Activated naive CD8-positive, alpha-beta T cell treated with anti-CD3 and anti-CD28 coated beads for 36 hours (primary cell): ENCODE measurements at places on chromosomes 12 and 14. TPM values are rescaled to one million over a fixed set of nuclear protein-coding genes. Genes with fewer than 3 reads are reported as not detected.

DNA sequence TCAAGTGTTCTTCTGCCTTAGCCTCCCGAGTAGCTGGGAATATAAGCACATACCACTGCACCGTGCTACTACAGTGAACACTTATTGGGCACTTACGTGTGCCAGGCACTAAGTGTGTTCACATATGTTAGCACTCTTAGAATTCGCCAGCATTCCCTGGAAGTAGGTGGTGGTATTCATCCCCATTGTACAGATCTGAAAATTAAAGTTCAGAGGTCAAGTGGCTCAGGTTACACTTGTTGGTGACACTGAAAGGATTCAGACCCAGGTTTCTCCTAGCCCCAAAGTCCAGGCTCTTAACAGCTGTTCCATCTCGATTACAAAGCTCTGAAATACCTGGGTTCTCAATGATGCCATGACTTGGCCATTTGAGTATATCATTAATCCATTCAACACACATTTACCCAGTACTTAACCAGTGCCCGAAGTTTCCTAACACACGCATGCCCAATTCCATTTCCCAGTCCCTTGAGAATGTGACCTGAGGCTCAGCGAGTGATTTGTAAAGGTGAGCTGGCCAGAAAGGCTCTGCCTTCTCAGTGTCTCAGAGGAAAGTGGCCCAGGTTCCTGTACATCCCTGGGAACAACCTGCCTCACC, 4.8 kb downstream of the MVK start:
- no peak for DNase-seq

- no peak for DNase-seq
These were observed 28.8 kb downstream of the TIMELESS start for GRCh38 chr12:56420411-56420810.

DNA sequence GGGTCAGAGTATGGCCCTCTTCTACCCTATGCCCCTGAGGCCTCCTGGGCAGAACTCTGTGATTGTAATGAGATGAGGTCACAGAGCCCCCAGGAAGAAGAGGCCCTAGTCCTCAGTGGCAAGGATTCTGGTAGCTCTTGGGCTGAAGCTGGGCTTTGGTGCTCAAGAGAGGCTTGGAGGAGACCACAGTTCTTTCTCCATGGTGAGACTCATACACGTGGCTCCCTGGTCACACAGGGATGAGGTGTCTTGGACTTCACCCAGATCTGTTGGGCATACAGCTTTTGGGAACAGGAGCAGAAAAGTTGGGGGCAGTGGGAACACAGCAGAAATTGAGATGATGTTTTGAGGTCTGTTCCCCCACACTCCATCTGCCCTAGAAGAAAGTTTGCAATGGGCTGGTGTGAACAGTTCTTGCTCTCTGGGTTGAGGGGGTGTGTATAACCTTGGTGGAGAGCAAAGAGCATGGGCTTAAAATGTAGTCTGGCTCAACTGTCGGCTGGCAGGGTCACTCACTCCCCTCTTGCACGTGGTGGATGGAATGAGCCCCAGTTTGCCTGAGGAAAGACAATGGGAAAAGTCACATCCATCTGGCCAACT, at the start of gene KRT86:
Gene KRT86, plus strand, starts transcription at position 125 of the 600 bp plus-strand sequence. CDS start 27,272 bp downstream, outside the sequence.
- DNase-seq, result no peak

GRCh38 chr14:50417853-50418252, 21.2 kb upstream of the CDKL1 start:
- no peak for DNase-seq

DNA sequence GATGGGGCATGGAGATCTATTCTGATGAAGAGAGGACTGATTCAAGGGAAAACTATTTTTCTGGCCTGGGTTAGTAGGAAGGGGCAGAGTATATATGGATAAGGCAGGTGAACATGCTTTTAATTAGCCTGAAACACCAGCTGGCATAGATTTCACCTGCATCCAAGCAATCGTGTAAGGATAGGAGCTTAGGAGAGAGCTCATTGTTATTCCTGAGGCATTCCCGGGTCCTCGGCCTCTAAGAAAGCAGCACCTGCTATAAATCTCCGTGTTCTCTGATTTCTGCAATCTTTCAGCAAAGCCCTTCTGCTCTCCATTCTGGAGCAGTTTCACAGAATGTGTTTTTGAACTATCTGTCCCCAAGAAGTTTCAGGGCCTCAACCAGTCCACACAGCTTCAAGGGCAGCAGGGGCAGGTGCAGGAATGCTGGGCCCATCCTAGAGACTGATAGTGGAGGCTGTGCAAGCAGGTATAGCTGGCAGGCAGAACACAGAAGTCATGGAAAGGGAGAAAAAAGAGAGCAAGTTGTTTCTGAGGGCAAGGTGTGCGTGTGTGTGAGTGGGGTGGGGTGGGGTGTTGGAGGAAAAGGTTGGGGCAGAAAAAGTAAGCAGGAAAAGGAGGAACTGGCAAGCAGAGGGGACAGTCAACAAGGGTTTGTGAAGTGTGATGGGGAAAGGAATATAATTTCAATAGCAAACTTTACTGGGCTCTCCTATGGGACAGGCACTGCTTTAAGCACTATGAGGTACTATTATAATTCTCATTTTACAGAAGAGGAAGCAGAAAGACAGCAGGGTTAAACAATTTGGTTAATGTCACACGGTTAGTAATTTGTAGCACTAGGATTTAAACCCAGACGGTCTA, 203.7 kb upstream of the SSTR1 start:
- no peak for DNase-seq

DNA sequence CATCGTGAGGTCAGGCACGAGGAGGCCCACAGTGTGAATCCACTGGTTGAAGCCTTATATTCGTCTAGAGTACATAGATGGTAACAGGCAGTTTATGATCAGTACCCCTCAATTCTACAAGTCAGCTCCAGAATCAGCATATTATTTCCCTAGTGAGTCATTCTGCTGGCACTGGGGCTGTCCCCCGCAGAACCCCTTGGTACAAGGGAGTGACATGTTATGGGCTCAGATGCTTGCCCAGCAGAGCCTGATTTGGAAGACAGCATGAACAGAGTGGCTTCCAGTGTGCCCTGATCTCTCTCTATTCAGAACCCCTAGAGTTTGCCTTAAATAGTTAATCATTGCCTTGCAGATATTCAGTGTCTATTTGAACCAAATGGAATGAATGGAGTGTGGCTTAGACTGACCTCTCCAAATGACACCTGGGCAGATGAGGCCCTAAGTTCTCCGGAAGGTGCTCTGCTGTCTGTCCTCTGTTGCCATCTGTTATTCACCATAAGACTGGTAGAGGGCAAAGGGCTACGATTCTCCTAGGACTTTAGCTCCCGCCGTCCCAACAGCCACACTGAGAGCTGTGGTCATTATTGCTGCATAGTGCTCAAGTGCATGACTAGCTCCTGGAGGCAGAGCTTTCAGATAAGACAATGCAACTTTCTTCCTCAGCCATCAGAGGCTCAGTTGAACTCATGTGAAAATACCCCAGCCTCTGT, 41.1 kb downstream of the CACNA2D4 start:
- no peak for DNase-seq

- no peak for DNase-seq
These were observed 33.4 kb downstream of the PLEKHG3 start for GRCh38 chr14:64737391-64738280.

DNA sequence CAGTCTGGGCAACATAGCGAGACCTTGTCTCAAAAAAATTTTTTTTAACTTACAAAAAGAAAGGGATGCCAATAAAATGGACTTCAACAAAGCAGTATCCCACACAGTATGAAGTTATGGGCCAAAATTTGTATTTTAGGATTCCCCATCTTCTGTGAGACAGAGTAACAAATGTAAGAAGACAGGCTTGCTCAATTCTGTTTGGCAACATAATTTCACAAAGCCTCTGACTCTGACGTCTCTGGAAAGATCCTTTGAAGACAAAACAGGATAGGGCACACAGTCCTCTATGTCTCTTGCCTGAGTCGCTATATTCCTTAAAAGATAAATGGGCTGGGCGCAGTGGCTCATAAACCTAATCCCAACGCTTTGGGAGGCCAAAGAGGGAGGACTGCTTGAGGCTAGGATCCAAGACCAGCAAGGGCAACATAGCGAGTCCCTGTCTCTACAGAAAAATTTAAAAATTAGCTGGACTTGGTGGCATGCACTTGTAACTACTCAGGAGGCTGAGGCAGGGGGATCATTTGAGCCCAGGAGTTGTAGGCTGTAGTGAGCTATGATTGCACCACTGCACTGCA, 1.1 kb upstream of the HOMEZ start:
- DNase-seq, result no peak

GRCh38 chr12:109099431-109100020, 2.1 kb downstream of the UNG start:
- no peak for DNase-seq

DNA sequence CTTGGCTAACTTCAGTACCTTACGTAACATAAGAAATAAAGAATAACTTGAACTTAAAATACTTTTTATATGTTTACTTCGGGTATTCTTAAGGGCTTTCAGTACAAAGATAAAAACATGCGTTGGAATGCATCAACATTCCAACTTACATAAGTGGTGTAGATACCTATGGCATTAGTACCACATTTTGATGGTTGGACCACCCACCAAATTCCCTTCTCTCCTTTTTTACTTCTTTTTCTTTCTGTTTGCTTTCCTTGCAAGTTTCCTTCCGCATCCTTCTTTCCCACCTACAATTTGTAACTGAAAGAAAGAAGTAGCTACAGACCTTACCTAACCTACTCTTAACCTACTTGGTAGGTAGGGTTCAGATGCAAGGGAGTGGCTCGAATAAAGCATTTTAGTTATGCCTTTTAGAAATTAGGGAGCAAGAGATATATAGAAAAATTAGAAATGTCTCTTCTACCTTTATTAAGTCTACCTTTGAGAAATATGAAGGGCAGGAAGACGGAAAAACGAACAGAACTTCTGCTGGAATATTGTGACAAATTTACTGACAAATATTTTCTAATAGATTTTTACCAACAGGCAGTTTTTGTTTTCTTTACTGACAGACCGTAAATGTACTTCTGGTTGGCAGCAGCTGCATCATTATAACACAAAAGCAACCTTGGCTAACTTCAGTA, 2.1 kb upstream of the ARHGAP5 start:
- no peak for DNase-seq

DNA sequence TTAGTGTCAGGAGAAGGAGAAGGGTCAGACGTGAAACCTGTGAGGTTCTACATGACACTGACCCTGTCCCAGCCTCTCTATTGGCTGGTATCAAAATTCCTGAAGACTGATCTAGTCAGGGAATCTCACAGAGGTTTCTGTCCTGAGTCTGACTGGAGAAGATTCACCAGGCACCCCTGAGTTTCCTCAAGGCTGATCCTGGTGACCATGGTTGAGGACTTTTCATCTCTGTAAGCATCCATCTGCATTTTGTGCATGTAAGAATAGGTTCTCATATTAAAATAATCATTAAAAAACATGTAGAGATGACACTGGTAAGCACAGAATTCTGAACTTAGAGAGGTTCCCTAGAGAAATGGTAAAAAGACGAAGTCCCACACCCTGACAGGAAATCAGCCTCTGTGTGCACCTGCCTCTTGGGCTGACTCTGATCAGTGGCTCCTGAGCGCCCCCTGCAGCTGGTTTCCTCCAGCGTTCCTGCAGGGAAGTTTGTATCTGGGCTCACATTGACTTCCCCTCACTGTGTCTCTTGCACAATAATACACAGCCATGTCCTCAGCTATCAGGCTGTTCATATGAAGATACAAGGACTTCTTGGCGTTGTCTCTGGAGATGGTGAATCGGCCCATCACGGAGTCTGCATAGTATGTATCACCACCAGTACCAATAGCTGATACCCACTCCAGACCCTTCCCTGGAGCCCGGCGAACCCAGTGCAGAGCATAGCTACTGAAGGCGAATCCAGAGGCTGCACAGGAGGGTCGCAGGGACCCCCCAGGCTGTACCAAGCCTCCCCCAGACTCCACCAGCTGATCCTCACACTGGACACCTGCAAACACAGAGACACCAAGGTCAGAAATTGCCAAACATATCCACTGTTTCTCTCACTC, 991.9 kb downstream of the TMEM121 start:
- DNase-seq, result peak; percentile 72

- DNase-seq, result peak; percentile 62
These were observed 36.1 kb downstream of the BAZ2A start for GRCh38 chr12:56593909-56594621.

GRCh38 chr14:104769324-104770071, 16.6 kb downstream of the SIVA1 start:
- no peak for DNase-seq

- DNase-seq, result no peak
These were observed 28.3 kb downstream of the BEGAIN start for GRCh38 chr14:100558966-100559365.

DNA sequence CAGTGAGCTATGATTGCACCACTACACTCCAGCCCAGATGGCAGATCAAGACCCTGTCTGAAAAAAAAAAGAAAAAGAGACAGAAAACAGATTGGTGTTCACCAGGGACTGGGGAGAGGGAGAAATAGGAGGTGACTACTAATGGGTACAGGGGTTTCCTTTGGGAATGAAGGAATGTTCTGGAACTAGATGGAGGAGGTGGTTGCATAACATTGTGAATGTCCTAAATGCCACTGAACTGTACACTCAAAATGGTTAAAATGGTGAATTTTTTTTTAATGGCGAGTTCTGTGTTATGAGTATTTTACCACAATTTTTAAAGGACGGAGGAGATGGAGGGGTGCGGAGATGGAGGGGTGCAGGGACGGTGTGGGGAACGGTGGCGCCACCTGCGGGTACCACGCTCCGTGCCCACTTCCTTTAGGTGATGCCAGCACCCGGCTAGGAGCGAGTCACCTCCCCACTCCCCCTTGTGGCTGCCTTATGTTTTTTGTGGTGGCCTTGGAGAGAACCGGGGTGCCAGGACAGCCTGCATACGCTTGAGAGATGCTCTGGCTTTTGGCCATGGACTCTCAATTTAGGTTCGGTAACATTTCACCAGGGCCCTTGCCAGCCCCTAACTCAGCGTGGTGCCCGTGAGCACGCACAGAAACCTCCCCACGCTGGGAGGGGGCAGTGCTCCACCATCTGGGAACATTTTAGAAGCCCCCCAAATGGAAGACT, 16.1 kb downstream of the UBC start:
- peak; percentile 72 for DNase-seq

Gene ASPG
- not detected for total RNA-seq

Gene METTL25
- total RNA-seq, result 5.7 TPM

Gene RHOJ
- total RNA-seq, result not detected

Gene GLIPR1L1
- total RNA-seq, result not detected

Gene CHGA
- not detected for total RNA-seq
